ENCODE measurements at places on chromosomes 7 and 10.

DNA sequence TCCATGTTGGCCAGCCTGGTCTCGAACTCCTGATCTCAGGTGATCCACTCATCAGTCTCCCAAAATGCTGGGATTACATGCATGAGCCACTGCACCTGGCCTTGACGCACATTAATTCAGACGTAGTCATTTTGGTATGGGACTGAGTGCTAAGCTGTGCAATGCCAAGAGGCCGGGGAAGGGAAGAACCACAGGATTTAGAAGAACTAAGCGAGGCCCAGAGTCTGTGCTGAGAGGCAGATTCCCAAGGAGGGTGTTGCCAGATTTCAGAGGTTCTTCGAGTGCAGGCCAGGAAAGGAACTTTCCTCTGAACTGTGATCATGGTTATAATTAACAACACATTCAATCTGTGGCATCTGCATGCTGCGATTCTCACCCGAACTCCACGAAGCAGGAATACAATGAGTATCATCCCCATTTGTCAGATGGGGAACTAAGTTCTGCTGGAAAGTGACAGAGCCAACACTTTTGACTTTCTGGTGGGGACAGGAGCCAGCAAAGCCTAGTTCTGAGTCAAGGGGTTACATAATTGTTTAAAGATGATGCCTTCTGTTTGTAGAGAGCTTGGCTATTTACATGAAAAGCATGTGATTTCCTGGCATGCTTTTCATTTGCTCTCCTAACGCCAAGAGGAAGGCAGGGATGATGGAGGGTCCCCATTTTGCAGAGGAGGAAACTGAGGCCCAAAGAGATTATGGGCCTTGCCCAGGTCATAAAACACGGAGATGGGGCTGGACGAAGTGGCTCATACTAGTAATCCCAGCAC is 6.2 kb upstream of the ZAN start:
- DNase-seq = no peak

DNA sequence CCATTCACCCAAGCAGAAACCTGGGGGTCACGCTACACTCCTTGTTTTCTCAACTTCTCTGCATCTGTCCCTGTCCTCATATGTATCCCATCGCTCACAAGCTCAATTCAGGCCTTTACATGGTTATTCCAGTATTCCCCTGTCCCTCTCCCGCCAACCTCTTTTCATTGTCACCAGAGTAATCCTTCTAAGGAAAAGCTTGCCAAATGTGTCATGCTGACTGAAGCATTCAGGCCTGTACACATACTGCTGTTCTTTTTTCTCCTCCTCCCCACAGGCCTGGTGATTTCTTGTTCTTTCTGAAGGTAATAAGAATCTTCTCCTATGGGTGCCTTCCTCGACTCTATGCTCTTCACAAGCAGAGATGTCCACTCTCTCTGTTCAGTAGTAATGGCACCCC is 282.2 kb downstream of the PHTF2 start:
- DNase-seq = no peak

- no peak for DNase-seq
These were observed 239.8 kb downstream of the TCERG1L start for GRCh38 chr10:131071721-131072120.

DNA sequence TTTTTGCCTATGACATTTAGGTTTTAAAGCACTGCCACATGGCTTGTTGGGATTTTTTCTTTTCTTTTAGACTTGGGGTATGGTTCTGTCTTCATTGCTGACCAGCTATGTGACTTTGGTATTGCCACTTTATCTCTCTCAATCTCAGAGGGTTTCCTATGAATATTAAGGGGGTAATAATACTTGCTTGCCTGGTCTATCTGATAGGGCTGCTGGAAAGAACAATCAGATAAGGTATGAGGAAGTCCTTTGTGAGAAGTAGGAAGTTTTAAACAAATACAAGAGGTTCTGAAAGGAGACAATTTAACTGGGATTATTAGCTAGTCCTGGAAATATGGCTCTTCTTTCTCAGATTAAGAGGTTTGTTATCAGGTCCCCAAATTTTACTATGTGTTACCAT is 80.8 kb downstream of the ZNF92 start:
- DNase-seq = no peak

GRCh38 chr7:50281680-50282445 is 22.7 kb upstream of the IKZF1 start:
- DNase-seq = no peak

- DNase-seq = no peak
These were observed 21.3 kb downstream of the GOLGA7B start for GRCh38 chr10:97870990-97871389.

- no peak for DNase-seq
These were observed 648.1 kb downstream of the ANKRD7 start for GRCh38 chr7:118872568-118872967.

DNA sequence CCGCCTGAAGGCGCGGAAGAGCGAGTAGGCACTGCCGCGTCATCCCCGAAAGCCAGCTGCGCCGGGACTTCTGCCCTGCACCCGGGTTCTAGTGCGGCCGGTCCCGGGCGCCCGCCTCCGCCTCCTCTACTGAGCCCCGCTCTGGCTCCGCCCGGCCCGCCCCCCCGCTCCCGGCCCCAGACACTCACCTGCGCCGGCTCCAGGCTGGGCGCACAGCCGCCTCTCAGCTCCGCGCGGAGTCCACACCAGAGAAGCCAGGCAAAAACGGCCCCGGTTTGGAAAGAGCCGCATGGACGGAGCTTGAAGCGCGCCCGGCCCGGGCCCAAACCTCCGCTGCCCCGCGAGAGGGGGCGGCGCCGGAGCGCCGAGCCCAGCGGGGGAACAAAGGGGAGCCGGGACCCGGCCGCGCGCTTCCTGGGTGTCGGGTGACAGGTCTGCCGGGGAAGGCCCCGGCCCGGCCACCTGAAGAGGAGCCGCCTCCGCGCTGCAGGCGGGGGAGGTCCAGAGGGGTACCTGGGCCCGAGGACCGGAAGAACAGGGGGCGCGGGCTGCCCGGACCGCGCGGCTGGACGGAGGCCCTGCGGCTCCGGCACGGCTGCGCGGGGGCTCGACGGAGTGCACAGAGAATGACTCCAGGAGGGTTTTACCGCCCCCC is 168.2 kb downstream of the NRF1 start:
- DNase-seq = no peak

GRCh38 chr7:42893346-42894240 is 18.3 kb downstream of the C7orf25 start:
- no peak for DNase-seq

DNA sequence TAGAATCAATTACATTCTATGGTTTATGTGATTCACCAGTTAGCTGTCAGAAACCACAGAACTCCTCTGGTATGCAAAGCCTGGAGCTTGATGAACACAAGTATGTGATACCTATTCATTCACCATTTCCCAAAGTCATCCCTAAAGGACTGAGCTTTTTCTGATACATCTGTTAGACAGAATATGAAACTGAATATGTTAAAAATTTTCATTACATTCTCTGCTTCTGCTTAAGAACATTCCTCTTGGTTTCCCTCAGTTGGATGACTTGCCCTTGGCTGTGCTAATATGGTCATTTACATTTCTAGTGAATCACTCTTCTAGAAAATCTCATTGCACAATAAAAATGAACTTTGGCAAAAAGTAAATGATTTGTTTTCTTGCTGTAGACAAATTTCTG is 10.8 kb upstream of the PON1 start:
- no peak for DNase-seq

GRCh38 chr10:102812231-102812876 is 24.9 kb downstream of the CYP17A1 start:
- DNase-seq = no peak

DNA sequence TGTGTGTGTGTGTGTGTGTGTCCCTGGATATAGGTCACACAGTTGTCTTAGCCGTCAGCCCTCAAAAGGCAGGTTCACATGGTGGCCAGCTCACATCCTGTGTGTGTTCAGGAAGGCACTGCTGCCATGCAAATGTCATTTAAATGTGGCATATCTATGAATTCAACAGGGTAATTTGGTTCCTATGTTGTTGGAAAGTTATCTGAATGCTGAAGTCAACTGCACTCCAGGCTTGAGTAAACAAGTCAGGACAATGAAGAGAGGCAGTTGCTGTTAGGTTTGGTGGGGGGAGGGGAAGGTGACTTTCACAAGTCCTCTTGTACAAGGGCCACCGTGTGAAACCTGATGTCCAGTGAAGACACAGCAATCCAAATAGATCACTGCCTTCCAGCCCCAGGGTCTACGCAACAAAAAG is 61.1 kb downstream of the PTPRE start:
- DNase-seq = no peak

GRCh38 chr7:135771961-135772638 is 23.5 kb upstream of the FAM180A start:
- DNase-seq = no peak

GRCh38 chr10:19847321-19847720 is 31.1 kb downstream of the PLXDC2 start:
- DNase-seq = no peak

DNA sequence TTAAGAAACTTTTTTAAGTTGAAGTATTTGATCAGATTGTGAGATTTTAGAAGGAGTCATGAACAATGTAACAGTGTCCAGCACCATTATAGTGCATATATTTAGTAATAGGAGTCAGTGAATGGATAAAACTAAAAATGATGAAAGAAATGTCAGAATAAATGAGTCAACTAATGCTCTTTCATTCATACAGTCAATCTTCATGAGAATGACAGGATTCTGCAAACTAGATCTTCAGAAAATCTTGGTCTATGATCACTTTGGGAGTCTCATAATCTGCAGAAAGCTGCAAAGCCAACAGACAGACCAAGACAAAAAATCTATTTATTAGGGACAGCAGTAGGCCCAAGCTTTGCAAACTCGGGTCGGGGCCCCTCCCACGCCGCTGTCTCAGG is 710 bp downstream of the RNLS start:
- no peak for DNase-seq

- DNase-seq = no peak
These were observed 34.0 kb upstream of the R3HCC1L start for GRCh38 chr10:98100476-98100875.

GRCh38 chr10:133235265-133235855 is 2.3 kb upstream of the VENTX start:
- DNase-seq = no peak

GRCh38 chr10:19983880-19984565 is 167.8 kb downstream of the PLXDC2 start:
- DNase-seq = no peak

- no peak for DNase-seq
These were observed 185.0 kb upstream of the TMEM196 start for GRCh38 chr7:19958309-19958896.

DNA sequence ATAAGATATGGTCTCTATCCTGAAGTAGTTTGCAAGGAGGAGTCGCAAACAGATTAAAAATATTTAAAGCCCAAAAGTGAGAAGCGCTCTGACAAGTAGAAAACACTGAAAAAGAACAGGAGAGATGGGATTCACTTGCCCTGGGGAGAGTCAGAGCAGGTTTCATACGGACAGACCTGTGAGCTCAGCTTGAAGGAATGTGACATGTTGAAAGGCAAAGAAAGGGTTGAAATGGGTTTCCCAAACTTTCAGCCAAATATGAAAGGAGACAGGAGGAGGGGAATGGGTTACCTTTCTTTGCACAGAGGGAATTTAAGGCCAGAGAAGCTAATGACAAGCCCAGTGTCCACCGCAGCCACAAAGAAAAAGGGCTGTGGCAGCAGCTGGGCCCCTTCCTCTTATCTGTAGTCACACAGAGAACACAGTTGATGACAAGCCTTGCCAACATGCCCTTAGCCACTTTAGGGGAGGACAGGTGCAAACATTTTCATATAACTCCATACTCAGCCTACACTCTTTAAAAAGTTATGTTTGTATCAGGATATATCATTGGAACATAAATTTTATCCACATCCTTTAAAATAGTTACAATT is 14.9 kb downstream of the HOXA1 start:
- DNase-seq = no peak

- no peak for DNase-seq
These were observed 12.1 kb upstream of the LRRC18 start for GRCh38 chr10:48951707-48952106.

GRCh38 chr10:44171765-44172164 is 213.1 kb downstream of the CXCL12 start:
- no peak for DNase-seq

DNA sequence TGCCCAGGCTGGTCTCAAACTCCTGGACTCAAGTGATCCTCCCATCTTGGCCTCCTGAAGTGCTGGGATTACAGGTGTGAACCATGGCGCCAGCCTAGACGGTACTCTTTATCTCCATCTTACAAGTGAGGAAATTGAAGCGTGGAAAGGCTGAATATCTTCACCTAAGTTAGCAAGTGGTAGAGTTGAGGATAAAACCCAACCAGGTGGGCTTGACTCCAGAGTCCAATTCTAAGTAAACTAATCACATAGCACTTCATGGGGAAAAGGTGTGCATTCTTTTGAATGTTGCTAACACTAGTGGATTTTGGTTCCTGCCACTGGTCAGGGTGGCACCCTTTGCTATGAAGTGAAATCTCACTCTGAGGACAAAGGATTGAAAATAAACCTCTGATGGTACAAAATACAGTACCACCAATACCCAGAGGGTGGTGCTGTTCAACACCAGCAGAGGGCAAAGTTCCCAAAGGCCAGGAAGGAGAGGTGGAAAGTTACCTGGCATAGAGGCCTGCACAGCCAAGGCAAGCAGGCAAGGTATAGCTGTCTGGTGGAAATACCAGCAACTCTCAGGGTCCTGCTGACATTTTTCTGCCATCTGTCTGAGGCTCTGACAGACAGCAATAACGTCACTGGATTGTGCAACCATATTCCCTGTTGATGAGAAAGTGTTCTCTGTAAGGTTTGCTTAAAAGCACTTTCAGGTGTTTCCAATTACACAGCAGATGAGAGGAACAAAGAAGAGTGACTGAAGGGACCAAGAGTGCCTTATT is 17.6 kb downstream of the ZDHHC16 start:
- peak; percentile 64 for DNase-seq

GRCh38 chr10:90227786-90228185 is 526.4 kb downstream of the KIF20B start:
- no peak for DNase-seq

GRCh38 chr7:18202315-18203045 is 174.8 kb upstream of the PRPS1L1 start:
- DNase-seq = no peak

DNA sequence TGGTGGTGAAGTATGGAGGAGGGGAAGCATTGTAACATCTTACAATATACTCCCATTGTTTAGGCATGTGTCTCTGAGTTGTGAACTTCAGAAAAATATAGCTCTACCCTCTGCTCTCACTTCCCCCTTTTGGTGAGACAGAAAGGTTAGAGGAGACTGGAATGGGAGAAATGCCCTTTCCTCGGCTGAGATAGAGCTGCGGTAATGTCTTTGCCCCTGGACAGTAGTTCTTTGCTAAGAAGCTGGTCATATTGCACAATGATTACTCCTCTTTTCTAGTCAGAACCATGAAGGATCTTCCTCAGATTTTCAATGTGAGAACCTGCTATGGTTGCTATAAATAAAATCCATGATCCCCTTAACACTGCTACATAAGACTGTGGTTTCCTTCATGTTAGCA is 171.0 kb downstream of the SEM1 start:
- no peak for DNase-seq
